Subcutaneous adipose tissue (tissue), 4 donors: ENCODE measurements at places on chromosomes 4 and X. TPM values are rescaled to one million over a fixed set of nuclear protein-coding genes. Genes with fewer than 3 reads are reported as not detected.

Gene MEPE
- total RNA-seq, result not detected

Gene ANTXR2
- 136 TPM for total RNA-seq

Gene HSPA4L
- total RNA-seq, result 1.5 TPM

Gene WDR17
- total RNA-seq, result 2.3 TPM
